ENCODE measurements at places on chromosomes 7 and 10.

GRCh38 chr10:115026056-115026745, 67.0 kb upstream of the ATRNL1 start:
- no peak for DNase-seq

GRCh38 chr7:28180031-28180363, 598 bp downstream of the JAZF1 start:
- DNase-seq: no peak

DNA sequence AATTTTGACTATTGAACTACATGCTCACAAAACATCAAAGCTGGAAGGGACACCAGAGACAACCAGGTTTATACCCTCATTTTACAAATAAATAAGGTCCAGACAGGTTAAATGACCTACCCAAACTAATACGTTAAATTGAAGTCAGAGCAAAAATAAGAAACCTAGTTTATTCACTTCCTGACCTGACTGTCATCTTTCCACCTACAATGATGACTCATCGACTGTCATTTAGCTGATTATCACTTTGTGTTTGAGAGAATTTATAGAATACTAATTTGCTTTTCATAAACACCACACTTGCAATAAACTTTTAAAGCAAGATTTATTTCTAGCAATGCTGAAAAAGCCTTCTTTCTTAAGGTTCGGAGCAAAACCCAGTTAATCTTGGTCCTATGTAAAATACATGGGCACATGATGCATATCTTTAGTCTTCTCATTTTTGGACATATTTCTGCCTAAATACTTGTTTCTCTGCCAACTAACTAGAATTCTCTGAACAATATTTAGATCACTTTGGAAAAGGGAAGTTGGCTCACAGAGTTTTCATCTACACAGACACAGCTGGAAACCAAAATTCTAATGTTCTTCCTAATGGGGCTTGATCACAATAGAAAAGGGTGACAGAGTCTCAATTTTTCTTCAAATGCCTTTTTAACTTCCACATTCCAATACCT, 16.7 kb upstream of the LRRN3 start:
- no peak for DNase-seq

GRCh38 chr7:147547252-147547897, 1043.2 kb upstream of the C7orf33 start:
- DNase-seq: no peak

DNA sequence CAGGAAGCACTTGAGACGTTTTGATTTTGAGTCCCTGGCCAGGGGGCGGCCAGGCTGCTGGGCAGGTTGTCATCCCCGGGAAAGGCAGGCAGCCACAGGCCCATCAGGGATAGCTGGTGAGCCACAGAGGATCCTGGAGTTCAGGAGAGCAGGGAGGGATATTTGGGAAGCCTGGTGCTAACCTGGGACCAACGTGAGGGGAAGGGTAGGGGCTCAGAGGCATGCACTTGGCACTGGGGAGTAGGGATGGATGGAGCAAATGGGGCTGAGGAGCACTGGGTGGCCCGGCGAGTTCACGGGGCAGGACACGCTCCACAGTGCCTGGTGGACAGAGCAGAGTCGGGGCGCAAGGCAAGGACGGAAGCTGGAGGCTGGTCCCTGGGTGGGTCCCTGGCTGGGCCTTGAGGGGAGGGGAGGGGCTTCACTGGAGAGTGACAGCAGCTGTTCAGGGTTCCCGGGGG, 30.2 kb downstream of the LRRC27 start:
- no peak for DNase-seq

DNA sequence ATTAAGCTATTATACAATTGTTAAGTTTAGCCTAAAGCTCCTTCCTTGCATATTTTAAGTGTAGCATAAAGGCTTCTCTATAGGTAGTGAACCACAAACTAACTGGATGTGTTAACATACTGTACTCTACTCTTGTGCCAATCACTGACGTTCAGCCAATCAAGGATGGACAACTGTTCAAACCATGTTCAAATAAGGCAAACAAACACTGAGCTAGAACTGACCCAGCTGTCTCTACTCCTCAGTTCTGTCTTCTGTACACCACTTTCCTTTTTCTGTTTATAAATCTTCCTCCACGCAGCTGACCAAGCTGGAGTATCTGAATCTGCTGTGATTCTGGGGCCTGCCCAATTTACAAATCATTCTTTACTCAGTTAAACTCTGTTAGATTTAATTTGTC, 188.7 kb upstream of the MBL2 start:
- DNase-seq: no peak

- DNase-seq: no peak
These were observed 737 bp downstream of the CNNM2 start for GRCh38 chr10:102918817-102919245.

DNA sequence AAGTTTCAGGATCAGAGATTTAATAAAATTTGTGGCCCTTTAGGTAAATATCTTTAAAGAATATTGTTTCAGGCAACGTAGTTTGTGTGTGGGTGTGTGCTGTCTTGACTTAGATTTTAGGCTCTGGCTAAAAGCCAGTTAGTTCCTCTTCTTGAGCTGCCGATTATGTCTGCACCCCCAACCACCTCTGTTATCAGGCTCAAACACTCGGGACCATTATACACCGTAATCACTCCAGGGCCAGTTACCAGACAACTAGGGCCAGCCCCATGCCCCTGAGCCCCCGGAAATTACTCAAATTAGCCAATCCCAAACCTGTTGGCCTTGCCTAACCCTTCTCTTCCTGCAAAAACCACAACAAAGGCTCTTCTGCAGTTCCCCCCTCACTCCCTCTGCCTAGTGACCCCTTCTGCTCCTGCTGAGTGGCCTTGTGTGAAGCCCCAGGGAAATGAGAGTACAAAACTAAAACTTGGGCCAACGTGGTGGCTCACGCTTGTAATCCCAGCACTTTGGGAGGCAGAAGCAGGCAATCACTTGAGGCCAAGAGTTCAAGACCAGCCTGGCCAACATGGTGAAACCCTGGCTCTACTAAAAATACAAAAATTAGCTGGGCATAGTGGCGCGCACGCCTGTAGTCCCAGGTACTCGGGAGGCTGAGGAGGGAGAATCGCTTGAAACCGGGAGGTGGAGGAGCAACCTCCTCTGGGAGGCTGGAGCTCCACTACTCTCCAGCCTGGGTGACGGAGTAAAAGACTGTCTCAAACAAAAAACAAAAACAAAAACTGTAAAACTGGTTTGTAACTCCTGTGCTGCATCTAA, 9.2 kb upstream of the HNRNPF start:
- peak; percentile 67 for DNase-seq

GRCh38 chr10:77283326-77283725, 354.3 kb downstream of the KCNMA1 start:
- DNase-seq: no peak

GRCh38 chr7:78176171-78176570, 377.6 kb downstream of the PHTF2 start:
- no peak for DNase-seq

GRCh38 chr7:46003161-46003560, 82.1 kb upstream of the IGFBP3 start:
- no peak for DNase-seq

DNA sequence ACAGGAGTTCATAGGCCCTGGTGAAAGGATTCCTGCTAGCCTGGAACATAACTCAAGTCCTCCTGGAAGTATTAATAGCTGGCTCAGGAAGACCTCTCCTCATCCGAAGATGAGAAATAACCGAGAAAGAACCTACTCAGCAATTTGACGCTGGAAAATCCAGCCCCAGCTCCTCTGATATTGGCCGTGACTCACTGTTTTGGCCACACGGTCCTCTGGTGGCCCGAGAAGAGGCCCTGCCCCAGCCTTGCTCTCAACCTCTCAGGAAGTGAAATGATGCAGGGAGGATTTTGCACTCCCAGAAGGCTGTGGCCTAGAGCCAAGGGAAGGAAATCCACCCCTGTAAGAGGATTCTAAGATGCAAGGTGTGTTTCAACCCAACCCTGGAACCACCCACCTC, 121.6 kb downstream of the MTPAP start:
- no peak for DNase-seq

DNA sequence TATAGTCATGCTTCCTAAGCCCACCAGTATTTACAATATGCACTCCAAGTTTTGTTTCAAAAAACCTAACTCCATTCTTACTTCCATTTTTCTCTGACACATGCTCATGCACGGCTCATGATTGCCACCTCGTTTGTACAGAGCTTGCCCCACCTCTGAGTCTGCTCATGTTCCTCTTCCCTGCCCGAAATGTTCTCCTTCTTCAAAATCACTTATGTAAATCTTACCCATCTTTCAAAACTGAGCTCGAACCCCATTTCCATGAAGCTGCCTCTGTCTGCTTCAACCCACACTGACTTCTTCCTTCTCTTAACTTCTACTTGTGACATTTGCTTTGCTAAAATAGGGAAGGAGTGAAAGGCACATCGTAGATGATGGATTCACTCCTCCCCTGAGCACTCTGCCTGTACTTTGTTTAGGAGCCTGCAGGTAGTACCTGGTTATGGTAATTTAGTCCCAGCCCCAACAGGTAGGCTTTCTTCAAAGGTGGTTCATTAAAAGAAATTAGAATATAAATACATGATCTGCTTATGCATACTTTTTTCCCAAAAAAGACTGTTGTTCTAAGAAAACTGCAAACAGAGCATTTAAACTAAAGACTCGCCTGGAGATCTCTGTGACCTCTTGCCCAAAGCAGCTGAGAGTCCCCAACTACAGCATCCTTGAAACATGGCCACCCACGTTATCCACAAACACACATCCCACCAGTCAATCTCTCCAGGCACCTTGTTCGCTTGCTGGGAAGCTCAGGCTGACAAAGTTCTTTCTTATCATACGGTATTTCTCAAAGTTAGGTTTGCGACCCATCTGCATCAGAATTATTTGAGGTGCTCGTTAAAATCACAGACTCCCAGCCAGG, 172.0 kb downstream of the DGKI start:
- no peak for DNase-seq

- no peak for DNase-seq
These were observed 91.2 kb upstream of the GPR141 start for GRCh38 chr7:37592366-37592765.

GRCh38 chr10:3763852-3764625, 21.0 kb downstream of the KLF6 start:
- no peak for DNase-seq

- no peak for DNase-seq
These were observed 249.7 kb downstream of the DNAJB6 start for GRCh38 chr7:157586426-157586955.

GRCh38 chr10:7534480-7534852, 123.6 kb upstream of the SFMBT2 start:
- no peak for DNase-seq

- DNase-seq: no peak
These were observed 15.8 kb downstream of the PODXL start for GRCh38 chr7:131540491-131541162.

- DNase-seq: no peak
These were observed 441 bp downstream of the FBH1 start for GRCh38 chr10:5890452-5890915.

GRCh38 chr7:143299840-143300239, 11.7 kb downstream of the CASP2 start:
- peak; percentile 53 for DNase-seq

DNA sequence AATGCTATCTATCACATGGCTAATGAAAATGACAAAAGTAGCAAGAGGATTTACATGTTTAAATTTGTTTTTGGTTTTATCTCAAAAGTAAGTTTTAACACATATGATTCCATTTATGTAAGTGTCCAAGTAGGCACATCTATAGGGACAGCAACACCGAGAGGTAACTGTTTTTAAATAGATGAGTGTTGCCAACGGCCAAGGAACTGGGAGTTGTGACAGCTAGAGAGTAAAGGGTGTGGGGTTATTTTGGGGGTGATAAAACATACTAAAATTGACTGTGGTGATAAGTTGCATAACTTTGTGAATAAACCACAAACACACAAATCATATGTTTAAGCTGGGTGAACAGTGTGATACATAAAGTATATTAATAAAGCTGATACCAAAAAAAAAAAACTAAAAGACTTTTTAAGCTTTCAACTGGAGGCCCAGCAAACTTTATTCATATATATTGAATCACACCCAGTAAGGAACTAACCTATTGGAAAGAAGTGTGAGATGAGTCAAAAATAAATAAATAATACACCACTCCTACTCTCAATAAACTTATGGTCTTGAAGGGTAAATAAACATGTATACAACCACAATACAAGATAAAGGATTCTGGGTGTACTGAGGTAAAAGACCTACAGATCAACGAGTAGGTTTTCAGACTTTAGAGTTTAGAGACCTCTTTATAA, 33.0 kb downstream of the LRRC72 start:
- DNase-seq: no peak

DNA sequence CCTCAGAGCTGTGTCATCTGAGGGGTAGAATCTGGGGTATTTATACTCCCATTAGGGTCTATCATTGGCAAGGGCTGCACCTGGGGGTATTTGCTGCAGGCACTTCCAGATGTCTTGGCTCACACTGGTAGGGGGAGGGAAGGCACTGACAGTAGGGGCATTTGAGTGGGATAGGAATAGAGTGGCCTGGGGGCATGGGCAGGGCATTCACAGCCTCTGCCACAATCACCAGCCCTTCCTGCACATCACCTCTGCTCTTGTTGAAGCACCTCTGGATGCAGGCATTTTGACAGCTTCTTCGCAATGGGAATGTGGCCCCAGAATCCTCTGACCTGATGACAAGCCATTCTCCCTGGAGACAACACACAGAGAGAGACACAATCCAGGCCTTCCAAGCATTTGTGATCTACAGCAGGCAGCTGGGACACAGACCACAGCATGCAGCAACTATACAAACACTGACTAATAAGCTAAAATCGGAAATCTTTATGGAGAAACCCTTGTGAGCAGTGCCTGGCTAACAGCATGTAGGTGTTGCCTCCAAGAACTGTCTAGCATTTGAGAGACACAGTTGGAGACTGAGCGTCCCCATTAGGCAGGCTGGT, 178.5 kb downstream of the KCNMA1 start:
- DNase-seq: no peak

- DNase-seq: no peak
These were observed 489.2 kb downstream of the MDFIC start for GRCh38 chr7:115410972-115411686.

- no peak for DNase-seq
These were observed 55.5 kb downstream of the PLXNA4 start for GRCh38 chr7:132520591-132521280.

- DNase-seq: no peak
These were observed 84.5 kb upstream of the WNT16 start for GRCh38 chr7:121244120-121244870.

DNA sequence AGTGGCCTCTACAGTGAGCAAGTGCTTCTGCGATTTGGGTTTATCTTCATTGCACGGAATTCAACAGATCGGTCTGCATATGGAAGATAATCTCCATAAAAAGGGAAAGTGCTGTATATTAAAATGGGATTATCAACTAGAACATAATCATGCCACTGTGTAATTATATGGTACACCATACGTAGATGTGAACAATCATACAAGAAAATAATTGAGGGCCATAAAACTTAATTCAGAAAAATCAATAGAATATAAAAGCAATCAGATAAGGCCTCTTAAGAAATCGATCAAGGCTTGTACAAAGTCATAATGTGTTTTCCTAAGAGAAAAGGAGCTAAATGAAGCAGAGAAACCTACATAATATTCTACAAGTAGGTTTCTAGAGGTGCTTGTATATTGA, 157.5 kb upstream of the MGMT start:
- DNase-seq: no peak

DNA sequence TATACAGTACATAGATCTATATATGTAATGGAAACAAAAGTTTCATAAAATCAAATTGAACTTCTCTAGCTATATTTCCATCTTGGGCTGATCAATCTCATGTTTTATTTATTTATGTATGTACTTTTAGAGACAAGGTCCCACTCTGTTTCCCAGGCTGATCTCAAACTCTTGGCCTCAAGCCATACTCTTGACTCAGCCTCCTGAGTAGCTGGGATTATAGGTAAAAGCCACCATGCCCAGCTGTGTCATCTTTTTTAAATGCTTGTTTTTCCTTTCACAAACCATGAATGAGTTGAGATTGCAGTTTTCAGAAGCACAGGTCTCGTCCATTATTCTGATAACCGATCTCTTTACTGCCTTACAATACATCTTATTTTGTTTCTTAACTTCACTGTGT, 400.9 kb downstream of the KCNMA1 start:
- DNase-seq: no peak
